ENCODE measurements at places on chromosomes 7 and 10.

GRCh38 chr7:49001610-49002033 is 77.3 kb downstream of the CDC14C start:
- no peak for DNase-seq

DNA sequence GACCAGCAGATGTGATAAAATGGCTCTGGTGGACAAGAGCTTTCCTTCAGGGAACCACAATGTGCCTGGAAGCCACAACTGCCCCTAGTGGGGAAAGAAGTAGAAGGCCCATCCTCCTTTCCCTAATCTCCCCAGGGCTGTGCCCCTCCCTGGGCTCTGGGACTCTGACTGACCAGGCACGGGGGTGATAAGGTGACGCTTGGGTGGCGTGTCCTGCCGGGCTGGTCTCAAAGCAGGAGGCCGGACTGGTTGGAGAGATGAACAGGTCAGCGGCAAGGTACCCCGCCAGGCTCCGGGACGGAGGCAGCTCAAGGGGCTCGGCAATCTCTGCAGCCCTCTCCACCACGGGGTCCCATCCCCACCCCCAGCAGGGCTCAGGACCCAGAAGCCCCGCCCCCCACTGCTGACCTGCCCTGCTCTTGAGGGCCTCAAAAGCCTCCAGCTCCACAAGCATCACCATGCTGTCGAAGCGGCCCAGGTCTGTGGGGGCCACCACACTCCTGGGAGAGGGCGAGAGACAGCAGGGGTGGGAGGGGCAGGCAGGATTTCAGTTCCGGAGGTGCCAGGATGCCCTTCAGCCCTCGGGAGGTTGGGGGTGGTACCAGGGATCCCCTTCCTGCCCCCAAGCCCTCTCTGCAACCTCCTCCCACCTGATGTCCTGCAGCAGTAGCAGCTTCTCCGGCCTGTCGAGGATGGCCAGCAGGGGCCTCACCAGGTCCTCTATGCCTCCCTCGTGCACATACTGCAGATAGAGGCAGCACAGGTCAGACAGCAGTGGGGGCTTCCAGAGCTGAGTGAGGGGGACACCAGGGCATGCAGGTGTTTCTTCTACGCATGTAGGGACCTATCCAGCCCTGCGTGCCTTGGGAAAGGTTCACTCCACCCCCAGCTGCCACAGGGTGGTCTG is 12.2 kb downstream of the LZTS2 start:
- peak; percentile 29 for DNase-seq

- peak; percentile 50 for DNase-seq
Observed at GRCh38 chr10:117005026-117005526, at the start of gene SHTN1. Gene SHTN1, minus strand, starts transcription at chr10:117005187. Its CDS starts 108 bp downstream, at chr10:117005079.

DNA sequence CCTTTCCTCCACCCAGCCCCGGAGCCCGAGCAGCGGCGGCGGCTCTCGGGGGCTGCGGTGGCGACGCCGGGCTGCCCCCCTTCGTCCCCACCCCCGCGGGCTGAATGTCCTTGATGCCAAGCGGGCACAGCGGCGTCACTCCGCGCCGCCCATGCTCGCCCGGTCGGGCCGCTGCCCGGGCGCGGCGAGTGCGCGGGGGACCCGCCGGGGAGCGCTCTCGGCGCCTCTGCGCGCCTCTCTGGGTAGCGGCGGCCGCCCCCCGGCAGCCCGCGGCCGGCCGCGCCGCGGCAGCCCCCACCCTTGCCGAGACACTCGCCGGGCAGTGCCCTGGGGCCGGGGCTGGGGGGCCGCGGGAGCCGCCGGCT is 433 bp upstream of the PLXNA4 start:
- DNase-seq = no peak

- DNase-seq = no peak
Observed at GRCh38 chr7:120060875-120061274, 212.1 kb upstream of the KCND2 start.

GRCh38 chr10:6729861-6730344 is 149.8 kb upstream of the PRKCQ start:
- DNase-seq = peak; percentile 64

- DNase-seq = peak; percentile 73
Observed at GRCh38 chr7:40826411-40827221, 691.8 kb downstream of the SUGCT start.

GRCh38 chr7:27640884-27641574 is 21.7 kb downstream of the HIBADH start:
- peak; percentile 49 for DNase-seq

GRCh38 chr10:119677904-119678755 is 26.9 kb downstream of the BAG3 start:
- no peak for DNase-seq

- peak; percentile 36 for DNase-seq
Observed at GRCh38 chr10:92573091-92573797, 649 bp downstream of the IDE start.

DNA sequence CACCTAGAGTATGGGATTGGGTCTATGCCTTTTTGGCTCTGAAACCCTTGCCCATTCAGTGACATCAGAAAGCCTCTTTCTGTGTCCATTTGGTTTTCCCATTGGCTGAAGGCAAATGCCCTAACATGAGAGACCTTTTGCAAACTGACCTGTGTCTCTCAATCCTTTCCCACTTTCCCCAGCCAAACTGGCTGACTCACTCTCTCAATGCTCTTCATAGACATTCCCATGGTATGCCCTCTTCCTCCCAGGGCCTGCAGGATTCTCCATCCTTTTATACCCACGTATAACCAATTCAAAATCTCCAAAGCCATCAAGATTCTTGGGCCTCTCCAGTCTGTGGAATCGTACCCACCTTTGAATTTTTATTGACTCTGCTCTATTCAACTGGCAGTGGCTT is 563.3 kb downstream of the GATA3 start:
- no peak for DNase-seq

DNA sequence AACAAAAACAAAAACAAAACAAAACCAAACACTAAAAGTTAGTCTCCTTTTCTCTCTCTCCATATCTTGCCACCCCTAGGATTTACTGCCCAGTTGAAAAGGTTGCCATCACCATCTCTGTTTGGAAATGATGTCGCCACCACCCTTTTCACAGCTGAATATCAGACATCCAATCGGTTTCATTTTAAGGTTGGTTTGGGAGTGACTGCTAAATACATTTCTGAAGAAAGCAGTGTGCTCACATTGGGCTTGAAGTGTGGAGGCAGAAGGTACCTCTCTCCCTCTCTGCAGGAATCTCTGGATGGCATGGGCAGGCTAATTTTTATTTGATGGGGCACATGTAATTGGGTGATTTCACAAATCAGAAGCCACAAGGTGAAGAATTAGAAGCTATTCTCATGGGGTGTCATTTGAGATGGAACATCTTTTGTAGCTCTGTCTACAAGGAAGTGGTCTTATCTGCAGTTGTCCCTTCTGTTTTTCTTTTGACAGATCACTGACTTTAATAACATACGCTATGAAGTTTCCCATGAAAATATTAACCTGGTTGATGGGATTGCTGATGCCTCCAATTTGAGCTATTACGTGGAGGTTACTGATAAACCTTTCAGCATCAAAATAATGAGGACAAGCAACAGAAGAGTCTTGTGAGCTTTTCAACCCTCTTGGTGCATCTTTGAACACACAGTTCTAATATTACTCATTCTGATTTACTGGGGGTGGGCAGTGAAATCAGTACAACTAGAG is 20.1 kb downstream of the MGAM2 start:
- no peak for DNase-seq

DNA sequence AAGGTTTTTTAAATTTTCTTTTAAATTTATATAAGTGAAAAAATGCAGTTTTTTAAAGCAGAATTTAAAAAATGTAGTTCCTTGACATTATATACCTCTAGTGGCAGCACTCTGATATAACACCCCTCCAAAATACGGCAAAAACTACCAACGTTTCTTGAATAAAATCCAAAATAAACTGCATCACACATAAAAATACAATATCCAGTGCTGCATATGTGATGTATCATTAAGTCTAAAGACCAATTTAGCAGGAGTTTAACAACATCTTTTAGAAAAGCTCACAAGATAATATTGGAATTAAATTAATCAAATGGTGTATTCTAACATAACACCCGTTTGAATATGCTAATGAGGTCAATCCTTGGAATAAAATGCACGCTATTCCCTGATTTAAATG is 1.4 kb downstream of the TCERG1L start:
- no peak for DNase-seq

- DNase-seq = no peak
Observed at GRCh38 chr10:50324046-50324445, 72.7 kb upstream of the ASAH2 start.

All from IMR-90 (cell line).